Fibroblast of skin of abdomen (primary cell): ENCODE measurements at places on chromosomes 2 and 18.

DNA sequence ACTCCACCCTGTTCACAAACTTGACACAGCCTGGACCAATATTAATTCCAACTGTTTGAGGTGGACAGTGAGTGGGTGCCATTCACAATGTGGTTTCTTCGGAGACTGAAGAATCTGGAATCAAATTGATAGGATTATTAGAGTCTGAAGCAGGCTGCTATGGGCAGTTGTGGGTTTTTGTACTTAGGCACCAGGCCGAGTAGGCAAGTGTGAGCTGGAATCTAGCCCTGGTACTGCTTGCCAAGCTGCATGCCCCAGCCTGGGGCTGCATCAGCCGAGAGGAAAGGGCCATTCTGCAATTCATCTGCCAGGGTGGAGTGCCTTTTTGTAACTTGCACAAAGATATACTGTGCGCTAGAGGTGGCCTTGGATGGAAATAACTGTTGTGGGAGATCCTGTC is 654.7 kb upstream of the FANCL start:
- no peak for DNase-seq

DNA sequence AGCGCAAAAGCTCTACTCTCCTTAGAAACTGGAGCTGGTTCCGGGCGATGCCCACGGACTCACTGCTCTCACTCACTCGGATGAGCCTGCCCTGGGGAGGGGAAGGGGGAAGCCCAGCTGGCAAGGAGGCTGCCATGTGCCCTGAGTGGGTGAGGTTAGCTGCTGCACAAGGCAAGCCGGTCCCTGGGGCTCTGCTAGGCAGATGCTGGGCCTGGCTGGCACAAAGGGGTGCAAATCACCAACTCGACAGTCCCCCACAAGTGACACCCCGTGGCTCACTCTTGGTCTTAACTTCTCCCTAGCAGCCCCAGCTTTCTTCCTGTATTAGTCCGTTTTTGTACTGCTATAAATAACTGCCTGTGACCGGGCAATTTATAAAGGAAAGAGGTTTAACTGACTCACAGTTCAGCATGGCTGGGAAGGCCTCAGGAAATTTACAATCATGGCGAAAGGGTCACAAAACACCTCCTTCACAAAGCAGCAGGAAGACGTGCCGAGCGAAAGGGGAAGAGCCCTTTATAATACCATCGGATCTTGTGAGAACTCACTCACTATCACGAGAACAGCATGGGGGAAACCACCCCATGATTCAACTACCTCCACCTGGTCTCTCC is 33.2 kb downstream of the ADCY3 start:
- peak; percentile 17 for DNase-seq

GRCh38 chr2:62724886-62725711 is 19.6 kb downstream of the EHBP1 start:
- DNase-seq, result no peak

- no peak for DNase-seq
Measured at GRCh38 chr2:172540421-172540820, 15.5 kb upstream of the PDK1 start.

GRCh38 chr2:33069894-33070651 is 123.3 kb downstream of the LTBP1 start:
- peak; percentile 98 for DNase-seq

DNA sequence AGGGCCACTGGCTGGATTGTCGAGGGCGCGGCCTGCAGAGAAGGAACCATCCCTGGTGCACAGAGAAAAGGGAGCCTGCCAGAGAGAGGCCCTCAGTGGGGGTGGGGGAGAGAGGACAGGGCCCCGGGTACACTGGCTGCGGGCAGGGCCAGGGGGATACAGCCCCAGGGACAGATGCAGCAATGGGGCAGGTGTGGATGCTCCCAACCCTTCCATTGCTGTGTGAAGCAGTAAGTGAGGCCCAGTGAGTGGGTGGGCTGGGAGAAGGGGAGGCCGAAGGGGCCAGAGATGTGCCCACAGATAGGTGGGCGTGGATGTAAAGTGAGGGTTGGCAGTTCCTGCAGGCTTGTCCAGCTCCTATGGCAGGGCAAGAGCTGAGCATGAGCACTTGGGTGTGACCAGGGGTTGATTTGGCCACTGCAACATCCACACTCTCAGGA is 7.4 kb downstream of the AGXT start:
- DNase-seq, result no peak

DNA sequence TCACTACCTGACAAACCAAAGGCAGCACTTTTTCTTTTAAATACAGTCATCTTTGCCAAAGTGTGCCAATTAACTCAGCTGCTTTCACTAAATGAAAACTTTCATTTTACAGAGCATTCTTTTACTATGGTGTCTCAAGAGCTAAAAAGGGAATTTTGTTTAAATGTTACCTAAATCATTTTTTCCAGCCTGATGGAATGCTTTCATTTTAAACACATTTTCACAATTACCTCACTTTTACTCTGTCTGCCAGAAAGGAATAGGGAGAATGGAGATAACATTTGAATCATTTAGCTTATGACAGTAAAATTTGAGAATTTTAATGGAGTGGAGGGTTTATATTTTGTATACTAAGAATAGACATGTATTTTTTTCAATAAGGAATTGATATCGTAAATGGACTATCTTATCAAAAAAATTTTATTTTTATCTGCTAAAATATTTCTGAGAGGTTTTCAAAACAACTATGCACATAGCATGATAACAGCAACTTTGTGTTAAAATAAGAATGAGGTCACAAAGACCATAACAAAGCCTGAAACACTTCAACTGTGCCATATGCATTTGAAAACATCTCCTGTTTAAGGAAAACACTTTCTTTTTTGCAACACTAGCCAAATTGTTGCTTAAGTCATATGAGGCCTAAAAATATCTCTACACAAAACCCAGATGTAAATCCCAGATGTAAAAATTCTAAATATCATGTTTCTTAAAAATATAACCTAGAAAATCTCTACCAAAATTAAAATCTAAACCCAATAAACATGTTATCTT is 769.9 kb upstream of the FSHR start:
- DNase-seq, result no peak

GRCh38 chr2:133040170-133040569 is 370.2 kb upstream of the LYPD1 start:
- DNase-seq, result peak; percentile 45

DNA sequence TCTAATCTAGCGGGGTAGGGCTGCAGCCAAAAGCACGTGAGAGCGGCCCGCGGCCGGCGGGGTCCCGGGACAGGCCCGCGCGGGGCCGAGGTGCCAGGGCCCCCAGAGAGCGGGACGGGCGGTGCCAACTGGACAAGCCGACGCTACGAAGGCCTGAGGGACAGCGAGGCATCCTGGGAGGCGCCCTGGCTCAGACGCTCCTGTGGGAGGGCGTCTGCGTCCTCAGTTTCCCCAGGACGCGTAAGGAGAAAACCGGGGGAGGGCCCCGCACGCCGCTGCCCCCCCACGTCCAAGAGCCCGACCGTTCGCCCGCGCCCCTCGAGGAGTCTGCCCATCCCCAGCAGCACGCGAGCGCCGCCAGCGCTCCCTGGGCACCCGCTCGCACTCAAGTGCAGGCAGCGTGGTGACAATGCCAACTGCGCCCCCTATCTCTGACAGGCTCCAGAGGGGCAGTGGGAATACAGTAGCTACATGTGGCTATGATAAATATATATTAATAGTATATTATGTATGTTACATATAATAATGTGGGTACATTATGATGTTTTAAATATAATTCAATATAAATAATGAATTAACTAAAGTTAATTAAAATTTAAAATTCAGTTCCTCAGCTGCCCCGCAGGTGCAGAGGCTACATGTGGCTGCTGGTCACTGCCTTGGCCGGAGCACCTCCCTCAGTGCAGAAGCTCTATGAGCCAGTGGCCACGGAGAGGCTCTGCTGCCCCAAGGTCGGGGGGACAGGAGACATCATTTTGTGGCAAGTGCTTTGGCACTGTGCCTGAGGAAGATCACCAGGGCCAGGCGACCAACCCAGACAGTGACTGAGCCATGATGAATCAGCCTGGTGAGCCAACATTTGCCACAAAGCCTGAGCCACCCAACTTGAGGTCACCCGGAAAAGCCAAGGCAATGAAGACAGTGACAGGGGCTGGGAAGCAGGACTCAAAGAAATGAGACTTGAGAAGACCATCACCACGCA is 5.5 kb upstream of the SFT2D3 start:
- DNase-seq, result peak; percentile 60

DNA sequence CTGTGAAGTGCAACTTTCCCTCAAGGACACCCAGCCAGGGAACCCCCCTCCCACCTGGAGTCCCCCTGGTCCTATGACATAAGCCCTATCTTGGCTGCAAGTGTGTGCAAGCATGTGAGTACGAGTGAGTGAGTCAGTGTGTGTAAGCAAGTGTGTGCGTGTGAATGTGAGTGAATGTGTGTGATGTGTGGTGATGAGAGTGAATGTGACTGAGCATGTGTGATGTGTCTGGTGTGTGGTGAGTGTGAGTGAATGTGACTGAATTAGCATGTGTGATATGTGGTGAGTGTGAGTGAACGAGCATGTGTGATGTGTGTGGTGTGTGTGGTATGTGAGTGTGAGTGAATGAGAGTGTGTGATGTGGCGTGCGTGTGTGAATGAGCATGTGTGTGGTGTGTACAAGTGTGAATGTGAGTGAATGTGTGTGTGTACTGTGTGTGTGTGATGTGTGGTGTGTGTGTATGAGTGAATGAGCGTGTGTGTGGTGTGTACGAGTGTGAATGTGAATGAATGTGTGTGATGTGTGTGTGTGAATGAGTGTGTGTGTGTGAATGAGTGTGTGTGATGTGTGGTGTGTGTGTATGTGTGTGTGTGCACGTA is 68.8 kb upstream of the SMAD7 start:
- DNase-seq, result peak; percentile 36

GRCh38 chr2:41966431-41966893 is 81.4 kb upstream of the PKDCC start:
- DNase-seq, result peak; percentile 99

DNA sequence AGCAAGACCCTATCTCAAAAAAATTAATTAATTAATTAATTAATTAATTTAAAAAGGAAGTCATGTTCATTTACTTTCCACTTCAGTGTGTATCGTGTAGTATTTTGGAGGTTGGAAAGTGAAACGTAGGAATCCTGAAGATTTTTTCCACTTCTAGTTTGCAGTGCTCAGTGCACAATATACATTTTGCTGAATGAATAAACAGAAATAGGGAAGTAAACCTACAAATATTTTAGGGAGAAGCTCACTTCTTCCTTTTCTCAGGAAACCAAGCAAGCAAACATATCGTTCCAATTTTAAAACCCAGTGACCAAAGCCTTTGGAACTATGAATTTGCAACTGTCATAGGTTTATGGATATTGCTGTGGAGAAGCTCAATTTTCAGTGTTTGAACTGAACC is 27.8 kb downstream of the SLC14A1 start:
- DNase-seq, result no peak

DNA sequence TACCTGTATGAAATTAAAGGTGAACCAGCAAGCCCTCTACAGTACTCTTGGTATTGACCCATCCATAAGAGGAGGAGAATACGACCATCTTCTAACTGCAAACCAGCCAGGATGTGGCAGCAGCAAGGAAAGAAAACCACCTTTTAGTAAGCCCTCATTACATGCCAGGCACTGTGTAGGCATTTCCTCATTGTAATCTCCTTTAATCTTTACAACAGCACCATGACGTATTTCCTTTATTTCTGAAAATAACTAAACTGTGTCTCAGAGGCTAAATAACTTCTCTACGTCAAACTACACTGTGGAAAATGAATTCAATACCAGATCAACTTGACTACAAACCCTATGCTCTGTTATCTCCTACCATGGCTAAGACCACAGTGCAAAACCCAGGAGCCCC is 18.2 kb downstream of the WDR35 start:
- no peak for DNase-seq
